Cortex of kidney (tissue), 1 donor: ENCODE measurements at places on chromosomes 2 and 18.

DNA sequence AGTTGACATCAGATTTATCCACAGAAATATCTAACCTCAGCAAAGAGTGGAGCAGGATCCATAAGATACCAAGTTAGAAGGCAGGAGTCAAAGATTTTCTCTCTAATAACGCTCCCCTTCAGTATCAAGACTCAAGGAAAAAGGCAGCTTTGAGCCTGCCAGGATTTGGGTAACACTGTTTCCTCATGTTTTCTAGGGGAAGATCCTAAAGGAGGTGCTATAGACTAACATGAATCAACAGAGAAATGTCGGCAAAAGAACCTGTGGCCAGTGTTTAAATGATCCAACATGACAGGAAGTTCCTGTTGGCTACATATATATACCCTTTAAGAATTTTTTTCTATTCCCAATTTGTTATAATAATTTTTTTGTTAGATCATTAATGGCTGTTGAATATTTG lies 402.3 kb downstream of the TGIF1 start:
- DNase-seq, result no peak

DNA sequence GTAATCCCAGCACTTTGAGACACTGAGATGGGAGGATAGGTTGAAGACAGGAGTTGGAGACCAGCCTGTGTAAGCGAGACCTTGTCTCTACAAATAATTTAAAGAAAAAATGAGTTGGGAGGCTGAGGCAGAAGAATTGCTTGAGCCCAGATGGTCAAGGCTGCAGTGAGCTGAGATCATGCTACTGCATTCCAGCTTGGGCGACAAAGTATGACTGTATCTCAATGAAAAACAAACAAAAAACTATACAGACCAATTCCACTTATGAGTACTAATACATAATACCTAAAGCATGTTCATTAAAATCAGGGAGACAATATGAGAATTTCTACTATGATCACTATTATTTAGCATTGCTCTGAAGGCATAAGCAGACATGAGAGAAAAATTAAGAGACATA lies 12.6 kb downstream of the RNF149 start:
- no peak for DNase-seq

- no peak for DNase-seq
These were observed 7.3 kb upstream of the SETBP1 start for GRCh38 chr18:44673256-44673880.

DNA sequence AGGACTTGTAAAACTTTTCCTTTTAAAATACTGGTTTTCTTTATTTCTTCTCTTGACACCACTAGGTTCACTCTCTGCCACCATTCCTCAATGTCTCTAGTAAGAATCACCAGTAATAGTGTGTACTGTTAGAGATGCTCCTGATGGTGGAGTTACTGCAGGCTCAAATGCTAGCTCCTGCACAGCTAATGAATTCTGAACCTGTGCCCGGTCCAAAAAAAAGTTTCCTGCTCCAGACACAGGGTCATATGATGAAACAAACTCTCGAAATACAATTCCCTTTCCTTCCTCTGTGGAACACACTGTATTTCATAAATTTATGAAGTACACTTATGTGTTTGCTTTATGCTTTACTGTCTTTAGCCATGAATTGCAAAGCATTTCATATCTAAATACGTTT lies 19.2 kb downstream of the PMS1 start:
- no peak for DNase-seq

DNA sequence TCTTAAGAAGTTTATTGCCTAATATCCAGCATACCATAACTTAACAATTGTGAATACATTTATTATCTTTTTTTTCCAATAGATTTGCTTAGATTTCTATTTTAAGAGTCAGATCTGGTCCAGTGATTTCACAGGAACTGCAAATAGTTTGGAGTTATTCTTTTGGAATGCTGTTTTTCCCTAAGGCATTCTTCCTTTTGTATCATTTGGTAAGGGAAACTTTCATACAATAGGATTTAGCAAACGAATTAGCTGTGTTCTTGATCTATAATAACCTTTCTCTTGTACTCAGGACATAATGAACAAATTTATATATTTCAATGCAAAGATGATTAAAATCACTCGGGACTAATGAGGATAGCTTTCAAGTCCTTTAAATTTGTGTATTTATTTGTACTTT lies 201.6 kb downstream of the ERBB4 start:
- DNase-seq, result no peak

- DNase-seq, result no peak
These were observed 64.0 kb downstream of the HPCAL1 start for GRCh38 chr2:10366601-10367270.

- DNase-seq, result no peak
These were observed 317.1 kb upstream of the SPRED2 start for GRCh38 chr2:65749545-65749944.

- no peak for DNase-seq
These were observed 766.0 kb downstream of the LRP1B start for GRCh38 chr2:141364821-141365220.

- DNase-seq, result no peak
These were observed 139.9 kb upstream of the MEX3C start for GRCh38 chr18:51337406-51337805.

DNA sequence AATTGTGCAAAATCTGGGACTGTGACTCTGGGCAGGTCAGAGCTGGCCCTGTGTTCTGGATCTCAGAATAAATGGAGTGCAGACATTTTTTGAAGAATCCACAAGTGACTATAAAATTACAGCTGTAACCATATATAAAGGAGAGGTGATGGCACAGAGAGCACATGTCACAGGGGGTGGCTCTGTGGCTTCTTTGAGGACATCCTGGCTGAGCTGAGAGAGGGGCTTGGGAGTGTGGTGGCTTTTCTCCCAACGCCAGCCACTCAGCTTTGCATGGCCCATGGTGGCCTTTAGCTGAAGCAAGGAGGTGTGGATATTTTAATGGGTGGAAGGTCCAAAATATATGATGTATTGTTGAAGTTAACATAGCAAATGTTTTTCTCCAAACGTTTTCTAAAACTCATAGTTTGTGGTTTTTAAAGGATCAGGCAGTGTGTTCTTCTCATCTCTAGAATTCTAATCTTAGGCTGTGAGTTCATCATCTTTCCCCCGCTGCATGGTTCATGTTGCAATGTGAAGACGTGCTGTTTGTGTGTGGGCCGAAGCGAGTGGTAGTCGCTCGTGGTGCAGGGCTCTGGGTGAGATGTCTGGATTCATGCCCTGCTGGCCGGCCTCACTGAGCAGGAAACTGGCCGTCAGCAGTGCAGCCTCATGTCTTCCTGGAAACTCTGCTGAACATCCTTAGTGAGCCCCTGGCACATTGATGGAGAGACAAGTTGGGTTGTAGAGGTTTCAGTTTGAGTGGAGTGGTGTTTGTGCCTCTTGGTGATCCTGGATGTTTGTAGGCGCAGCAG lies 109.9 kb downstream of the ZNF236 start:
- DNase-seq, result no peak

DNA sequence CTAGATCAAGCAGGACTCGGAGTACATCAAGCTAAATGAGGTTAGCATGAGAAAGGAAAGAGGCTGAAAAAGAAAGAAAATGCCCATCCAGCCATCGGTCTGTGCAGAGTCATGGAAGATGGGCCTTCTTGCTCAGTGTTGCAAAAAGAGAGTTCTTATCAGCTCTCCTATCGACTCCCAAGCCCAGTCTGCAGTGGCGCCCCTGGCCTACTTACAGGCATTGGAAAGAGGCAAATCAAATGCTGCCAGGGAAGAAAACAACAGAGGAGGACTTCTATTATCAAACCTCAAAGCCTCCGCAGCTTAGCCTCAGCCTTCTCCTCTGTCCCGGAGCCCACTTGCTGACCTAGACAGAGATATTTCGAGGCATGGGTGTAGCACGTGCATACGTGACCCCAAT lies 66.0 kb downstream of the CDH2 start:
- no peak for DNase-seq

DNA sequence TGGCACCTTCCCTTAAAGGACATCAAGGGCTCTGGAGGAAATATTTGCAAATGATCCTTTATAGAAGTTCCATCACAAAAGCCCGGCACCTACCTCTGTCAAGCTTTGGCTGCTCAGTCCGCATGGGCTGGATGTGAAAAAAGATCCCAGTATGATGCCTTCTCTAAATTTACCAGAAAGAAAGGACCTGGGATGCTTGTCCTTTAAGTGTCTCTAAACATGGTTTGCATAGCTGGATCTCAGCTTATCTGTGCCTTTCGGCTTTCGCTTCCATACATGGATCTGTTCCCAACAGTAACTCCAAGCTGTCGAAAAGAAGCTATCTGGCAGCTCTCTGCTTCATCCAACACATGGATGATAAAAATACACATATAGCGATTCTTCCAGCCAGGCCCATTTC lies 60.4 kb upstream of the SLC8A1 start:
- no peak for DNase-seq

- no peak for DNase-seq
These were observed 28.6 kb upstream of the CTDP1 start for GRCh38 chr18:79650959-79651358.

DNA sequence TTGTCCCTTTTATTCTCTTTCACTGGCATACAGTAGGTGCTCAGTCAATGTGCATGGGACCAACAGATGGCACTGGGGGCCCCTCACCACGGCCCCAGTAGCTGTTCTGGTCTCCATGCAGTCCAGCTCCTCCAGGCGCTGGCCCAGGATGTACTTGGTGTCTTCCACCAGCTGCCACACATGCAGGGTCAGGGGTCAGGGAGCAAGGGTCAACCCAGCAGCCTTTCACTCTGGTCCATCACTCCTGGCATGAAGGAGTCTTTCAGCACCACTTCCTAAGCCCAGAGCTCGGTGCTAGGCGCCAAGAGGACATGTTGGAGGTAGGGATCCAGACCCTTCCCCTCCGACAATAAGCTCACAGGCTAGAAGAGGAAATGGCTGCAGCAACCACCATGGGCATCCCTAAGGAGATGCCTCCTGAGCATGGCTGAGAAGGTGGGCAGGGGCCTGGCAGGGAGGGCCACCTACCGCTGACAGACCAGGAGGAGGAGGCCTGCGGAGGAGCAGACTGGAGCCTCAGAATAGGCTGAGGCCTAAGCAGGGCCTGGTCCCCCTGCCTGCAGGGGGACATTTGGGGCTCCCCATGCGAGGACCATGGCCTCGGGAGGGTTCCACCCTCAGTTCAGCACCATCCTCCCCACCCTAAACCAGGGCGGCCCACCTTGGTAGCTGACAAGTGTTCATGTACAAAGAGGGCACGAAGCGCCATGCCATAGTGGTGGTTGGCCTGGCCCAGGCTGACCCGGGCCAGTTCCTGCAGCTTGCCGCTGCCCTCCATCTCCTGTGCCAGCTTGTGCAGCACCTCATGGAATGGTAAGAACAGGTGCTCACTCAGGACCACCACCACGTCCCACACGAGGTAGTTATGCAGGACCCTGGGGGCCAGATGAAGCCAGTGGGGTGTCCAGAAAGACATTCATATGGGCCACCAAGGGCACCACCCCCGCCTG lies 10.2 kb downstream of the ALPG start:
- DNase-seq, result no peak

- DNase-seq, result no peak
These were observed 2798.0 kb upstream of the TEKT4 start for GRCh38 chr2:92073036-92073814.

- no peak for DNase-seq
These were observed 91.5 kb upstream of the CD226 start for GRCh38 chr18:70039186-70039585.

GRCh38 chr2:98008415-98008814 lies 12.7 kb upstream of the TMEM131 start:
- no peak for DNase-seq

GRCh38 chr2:134625311-134625710 lies 93.5 kb downstream of the TMEM163 start:
- DNase-seq, result no peak

GRCh38 chr2:158478237-158478636 lies 21.5 kb downstream of the PKP4 start:
- DNase-seq, result no peak

- DNase-seq, result no peak
These were observed 172.6 kb upstream of the PID1 start for GRCh38 chr2:229443546-229444268.

DNA sequence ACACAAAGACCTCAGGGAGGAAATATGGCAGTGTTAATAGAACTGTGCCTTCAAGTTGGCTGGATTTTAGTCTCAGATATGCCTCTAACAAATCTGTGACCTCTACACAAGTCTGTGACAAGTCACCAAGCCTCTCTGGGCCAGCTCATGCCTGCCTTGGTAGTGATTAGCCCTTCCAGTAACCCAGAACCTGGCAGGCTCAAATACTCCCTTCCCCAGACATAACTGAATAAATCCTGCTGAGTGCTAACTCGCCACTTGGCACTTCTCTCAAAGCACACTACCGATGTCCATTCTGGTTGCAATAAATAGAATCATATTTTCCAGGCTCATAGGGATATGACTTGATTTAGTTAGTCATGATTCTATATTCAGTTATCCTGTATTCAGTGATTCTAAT lies 15.3 kb upstream of the THSD7B start:
- no peak for DNase-seq

- no peak for DNase-seq
These were observed 68.1 kb downstream of the TMEM247 start for GRCh38 chr2:46547223-46548102.

- no peak for DNase-seq
These were observed 55.7 kb downstream of the KCNG2 start for GRCh38 chr18:79853303-79853992.

- no peak for DNase-seq
These were observed 21.6 kb upstream of the RPRD1A start for GRCh38 chr18:36089001-36089400.

DNA sequence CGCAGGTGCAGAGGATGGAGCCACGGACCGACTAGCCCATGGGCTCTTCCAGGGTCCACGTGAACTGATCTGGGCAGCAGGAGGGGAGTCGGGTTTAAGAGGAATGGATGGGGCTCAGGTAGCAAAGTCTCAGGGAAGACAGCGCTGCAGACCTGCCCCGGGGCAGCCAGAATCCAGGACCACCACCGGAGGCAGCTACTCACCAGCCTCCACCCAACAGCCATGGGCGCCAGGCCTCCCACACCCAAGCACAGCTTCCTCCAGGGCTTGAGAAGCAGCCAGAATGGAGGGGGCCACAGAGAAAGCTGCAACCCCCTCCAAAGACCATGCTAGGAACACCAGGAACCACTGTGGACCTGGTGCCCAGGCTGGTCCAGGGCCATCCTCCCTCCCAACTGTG lies 164.3 kb downstream of the TWIST2 start:
- no peak for DNase-seq

- no peak for DNase-seq
These were observed 355 bp upstream of the KIDINS220 start for GRCh38 chr2:8837795-8838140.

- no peak for DNase-seq
These were observed 255.1 kb upstream of the THSD7B start for GRCh38 chr2:136510244-136510643.

DNA sequence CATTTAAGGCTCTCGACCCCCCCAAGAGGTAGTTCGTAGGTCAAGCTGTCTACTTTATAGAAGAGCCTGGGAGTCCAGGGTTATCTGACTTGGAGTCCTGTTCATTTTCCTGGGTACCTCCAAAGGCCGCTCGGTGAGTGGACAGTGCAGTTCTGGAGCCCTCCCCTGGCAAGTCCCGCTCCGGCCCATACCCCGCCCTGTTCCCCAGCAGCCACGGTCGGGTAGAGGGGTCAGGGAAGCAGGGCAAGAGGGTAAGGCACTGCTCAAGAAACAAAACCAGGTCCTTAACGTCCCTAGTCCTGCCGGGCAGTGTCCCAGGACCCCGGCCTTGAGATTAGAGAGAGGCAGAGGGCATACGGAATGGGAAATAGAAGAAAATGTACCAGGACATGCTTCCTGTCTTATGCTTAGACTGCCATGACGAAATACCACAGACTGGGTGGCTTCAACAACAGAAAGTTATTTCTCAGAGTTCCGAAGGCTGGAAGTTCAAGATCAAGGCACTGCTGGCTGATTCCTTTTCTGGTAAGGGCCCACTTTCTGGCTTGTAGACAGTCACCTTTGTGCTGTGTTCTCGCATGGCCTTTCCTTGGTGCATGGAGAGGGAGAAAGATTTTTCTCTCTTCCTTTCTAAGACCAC lies 5.4 kb upstream of the HPCAL1 start:
- DNase-seq, result no peak
